ENCODE measurements at places on chromosomes 1 and 21.

DNA sequence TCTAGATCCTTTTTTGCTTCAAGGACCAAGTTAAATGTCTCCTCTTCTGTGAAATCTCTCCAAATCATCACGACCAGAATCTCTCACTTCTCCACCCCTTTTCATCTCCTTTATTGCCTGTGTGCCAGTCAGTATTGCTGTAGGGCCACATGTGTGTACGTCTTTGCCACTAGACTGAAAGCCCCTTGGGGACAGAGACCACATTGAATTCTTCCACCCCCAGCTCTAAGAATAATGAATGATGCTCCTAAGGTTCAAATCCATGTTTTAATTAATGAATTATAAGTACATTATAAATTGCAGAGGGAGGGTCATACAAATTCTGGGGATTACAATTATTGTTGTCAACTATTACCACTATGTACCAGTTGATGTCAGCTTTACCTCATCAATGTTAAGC lies 343.8 kb downstream of the USP25 start:
- no peak for DNase-seq

GRCh38 chr1:192573499-192573898 lies 2.1 kb upstream of the RGS1 start:
- no peak for DNase-seq

- no peak for DNase-seq
These were observed 37.2 kb upstream of the SIM2 start for GRCh38 chr21:36661511-36662309.

DNA sequence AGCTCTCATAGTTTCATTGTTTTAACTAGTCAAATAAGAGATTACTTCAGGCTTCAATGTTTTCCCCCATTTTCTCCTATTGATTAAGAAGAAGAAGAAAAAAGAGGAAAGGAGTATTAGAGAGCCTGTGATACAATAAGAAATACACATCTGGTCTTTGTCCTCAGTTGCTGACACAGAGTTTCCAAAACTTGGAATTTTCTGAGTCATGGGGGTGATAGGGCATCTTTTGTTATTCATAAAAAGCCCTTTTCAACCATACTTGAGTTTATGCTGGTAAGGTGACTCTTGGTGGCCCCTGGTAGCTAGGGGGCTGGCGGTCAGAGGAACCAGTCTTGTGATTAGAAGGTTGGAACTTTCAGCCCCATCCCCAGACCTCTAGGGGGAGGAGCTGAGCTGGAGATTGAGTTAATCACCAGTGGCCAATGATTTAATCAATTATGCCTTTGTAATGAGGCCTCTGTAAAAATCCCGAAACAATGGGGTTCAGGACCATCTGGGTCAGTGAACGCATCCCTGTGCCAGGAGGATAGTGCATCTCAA lies 28.9 kb upstream of the KLF18 start:
- DNase-seq = no peak

DNA sequence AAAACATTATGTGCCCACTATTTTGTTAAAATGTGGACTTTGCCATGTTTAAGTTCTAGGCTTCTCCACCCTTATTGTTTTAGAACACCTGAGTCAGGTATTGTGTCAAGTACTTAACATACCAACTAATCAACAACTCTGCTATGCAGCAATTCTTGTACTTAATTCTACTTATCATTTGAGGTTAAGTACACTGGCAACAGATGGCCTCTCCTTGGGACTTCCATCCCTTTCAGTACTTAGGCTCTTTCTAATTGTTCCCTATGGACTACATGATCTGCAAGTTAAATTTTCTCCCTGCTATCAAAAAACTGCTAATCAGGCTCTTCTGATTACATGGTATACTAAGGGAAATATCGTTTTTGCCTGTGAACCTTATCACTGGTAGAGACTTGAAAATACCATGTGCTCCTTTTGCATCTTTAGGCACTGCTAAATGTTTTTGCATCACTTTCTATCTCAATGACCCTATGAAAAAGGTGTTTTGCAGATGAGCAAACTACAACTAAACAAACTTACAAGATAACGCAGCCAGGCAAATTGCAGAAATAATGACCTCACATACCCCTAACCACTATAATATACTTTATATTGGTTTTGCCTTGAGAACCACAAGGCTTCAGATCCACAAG lies 18.9 kb downstream of the SFPQ start:
- DNase-seq = no peak

DNA sequence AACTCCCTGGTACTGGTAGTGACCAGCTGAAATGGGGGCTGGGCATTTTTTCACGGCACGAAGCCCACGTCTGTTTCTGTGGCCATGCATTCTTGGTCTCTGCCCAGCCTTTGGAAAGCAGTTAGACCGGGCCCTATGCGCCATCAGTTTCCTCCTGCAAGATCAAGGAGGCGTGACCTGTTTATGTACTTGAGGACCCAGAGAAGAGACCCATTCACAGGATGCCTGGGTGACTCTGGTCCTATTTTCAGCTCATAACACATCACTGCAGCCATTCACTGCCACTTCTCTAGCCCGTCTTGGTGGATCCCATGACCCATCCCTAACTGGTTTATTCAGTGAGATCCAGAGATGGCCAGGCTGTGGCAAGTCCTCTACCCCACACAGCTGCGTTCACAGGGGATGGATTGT lies 70.4 kb downstream of the SPSB1 start:
- DNase-seq = no peak

DNA sequence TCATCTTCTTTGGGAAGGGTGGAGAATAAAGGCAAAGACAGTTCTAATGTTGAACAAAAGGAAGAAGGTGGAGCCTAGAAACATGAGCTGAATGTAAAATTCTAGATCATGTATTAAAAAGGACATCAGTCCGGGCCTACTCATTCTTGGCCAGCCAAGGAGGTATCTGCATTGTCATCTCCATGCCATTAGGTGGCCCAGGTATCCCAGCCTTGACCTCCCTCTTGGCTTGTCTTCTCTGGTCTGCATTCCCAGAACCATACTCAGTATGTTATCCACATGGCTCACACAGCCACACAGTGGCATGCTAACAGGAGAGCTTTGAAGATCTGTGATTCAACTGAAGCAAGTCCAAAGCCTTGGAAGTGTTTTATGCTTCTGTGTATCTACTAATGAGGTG lies 369.8 kb upstream of the KAZN start:
- DNase-seq = no peak

DNA sequence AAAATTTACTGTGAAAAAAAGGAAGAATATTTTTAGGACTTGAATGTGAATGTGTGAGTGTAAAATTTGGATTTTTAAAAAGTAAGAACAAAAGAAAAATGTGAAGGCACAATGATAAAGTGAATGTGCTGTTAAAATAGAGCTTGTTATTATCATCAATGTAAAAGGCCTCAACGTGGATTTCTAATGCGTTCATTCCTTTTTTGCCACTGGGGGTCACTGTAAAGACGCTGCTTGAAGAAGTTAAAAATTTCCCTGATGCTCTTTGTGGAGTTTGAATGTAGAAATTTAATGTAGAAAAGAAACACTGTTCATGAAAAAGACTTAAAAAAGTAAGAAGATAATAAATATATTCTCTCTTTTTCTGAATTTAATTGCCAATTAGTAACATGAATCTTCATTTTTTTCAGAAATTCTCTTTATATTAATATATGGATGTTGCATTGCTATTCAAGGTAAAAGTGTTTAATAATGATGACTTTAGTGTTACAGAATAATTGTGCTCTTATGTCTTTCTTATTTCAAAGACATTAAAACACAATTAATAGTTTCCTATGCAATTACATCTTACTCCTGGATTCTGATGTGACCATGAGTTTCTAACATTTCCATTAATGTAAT lies 161.5 kb downstream of the DNM3 start:
- no peak for DNase-seq

DNA sequence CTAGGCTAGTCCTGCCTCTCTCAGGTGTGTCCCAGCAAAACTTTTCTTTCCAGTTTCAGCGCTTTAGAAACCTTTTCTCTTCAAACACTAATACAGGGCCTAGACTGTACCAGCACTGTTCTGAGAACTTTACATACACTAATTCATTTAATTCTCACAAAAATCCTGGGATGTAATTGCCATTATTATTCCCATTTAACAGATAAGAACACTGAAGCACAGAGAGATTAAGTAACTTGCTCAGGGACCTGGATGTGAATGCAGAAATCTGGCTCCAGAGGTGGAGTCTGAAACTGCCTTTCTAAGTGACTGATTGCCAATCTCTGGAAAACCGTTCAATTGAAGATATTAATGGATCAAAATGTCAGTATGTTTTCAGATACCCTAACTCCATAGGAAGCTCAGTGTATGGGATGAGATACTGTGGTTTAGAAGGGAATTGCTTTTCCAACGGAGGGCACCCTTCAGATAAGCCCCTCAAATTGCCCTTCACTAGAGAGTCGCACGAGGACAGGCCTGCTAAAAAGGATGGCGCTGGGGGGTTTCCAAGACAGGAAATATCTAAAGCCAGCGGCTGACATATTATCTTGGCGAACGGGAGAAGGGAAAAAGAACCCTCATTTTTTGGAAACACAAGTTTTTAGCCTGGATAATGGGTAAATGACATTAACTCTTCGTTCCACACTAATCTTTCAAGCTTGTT lies 698 bp upstream of the UCK2 start:
- DNase-seq = no peak

GRCh38 chr1:87318806-87319205 lies 9.9 kb upstream of the LMO4 start:
- DNase-seq = no peak

GRCh38 chr1:6349254-6349943 lies 44.2 kb downstream of the ACOT7 start:
- no peak for DNase-seq

DNA sequence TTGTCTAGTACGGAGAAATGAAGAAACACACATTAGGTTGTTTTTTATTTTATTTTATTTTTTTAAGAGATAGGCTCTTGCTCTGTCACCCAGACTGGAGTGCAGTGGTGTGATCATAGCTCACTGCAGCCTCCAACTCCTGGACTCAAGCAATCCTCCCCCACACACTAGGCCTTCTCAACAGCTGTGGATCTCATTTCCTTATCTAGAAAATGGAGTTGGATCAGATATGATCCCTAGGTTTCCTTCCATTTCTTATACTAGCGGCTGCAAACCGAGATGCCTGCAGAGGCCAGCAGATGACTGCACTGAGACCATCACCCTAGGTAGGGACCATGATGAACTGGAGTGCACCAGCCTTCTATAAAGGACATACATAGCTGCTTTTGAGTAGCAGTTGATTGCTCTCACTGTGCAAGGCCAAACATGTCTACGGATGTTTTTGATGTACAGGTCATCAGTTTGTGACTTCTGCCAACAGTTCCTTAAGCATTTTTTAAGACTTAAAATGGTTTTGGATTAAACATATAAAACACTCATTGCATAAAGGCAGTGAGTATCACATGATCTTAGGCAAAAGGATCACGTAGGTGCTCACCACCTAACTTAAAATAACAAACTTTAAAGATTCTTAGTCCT lies 11.4 kb upstream of the KLHL12 start:
- no peak for DNase-seq

DNA sequence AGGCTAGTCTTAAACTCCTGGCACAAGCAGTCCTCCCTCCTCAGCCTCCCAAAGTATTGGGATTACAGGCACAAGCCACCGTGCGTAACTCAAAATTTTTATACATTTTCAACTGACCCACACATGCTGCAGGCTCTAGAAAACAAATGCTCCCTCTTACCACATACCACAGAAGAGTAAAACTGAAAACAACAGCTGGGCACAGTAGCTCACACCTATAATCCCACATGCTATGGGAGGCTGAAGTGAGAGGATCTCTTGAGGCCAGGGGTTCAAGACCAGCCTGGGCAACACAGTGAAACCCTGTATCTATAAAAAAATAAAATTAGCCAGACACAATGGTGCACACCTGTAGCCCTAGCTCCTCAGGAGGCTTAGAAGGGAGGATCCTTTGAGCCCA lies 56.7 kb downstream of the AKT3 start:
- DNase-seq = no peak

DNA sequence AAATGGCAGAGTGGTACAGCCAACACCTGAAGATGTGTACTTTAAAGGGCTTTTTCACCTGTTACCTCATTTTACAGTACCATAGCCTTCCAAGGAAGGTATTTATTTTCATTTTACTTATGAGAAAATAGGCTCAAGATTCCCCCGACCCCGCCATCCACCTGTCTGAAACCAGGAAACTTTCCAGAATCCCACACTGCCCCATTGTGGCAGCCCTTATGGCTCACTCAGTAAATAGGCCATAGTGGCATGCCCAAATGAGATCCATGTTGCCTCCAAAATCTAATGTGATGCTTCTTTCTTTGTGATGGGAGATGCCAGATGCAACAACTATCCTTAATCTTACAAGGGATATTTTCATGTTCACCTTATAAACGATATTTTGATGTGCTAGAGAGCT lies 97.8 kb downstream of the EBNA1BP2 start:
- no peak for DNase-seq

GRCh38 chr1:208362011-208362410 lies 117.8 kb upstream of the PLXNA2 start:
- no peak for DNase-seq

DNA sequence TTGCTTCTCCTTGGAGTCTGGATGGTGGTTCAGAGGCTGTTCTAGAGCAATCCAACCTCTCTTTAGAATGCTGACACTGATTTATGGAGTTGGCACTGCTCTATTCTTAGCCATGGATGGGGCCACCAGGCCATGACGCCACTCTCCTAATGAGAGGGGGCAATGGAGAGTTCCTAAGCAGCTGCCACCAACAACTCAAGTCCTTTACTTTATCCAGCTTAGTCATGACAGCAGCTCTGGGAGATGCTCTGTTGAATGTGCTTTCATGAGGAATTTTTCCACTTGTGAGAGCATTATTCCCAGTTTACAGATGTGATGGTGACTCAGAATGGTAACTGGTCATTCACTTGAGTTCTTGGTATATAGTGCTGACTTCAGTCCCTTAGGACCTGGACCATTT lies 366.3 kb downstream of the HHAT start:
- no peak for DNase-seq

GRCh38 chr1:161000736-161001480 lies 20.0 kb downstream of the F11R start:
- DNase-seq = no peak

- no peak for DNase-seq
These were observed 55.8 kb upstream of the RC3H1 start for GRCh38 chr1:174077749-174078490.

DNA sequence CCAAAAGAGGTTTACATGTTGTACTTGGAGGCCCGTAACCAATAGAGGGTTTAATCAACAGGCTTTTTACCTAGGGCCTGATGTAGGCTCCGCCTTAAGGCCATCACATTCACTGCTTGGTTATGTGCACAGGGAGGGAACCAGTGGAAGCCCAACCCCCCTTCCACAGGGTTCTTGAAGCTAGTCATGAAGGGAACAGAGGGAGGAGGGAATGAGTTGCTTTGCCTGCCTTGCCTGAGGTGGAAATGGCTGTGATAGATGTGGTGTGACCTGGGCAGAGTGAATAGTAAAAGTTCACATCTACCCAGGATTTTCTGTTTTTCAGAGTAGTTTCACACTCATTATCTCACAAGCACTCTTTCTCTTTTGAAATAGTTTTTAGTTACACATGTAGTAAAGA lies 215.1 kb downstream of the ST6GALNAC3 start:
- no peak for DNase-seq

DNA sequence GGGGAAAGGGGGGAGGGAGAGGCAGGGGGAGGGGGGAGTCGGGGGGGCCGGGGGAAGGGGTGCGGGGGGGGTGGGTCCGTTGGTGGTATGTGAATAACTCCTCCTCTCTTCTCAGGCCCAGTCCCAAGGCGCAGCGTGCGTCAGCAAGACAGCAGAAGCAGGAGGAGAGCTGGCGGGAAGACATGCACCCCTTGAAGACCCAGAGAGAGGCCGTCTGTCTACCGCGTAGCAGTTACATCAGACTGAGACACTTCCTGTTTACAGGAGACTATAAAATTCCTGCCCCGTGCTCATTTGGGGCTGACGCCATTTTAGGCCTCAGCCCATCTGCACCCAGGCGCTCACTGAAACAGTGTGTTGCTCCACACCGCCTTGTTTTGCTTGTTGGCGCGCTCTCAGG lies 55.3 kb downstream of the SETD4 start:
- DNase-seq = no peak
